ENCODE measurements at places on chromosomes 16 and 17. TPM values are rescaled to one million over a fixed set of nuclear protein-coding genes. Genes with fewer than 3 reads are reported as not detected.

- DNase-seq, result no peak
Observed at GRCh38 chr16:83615141-83615952, 192.4 kb upstream of the HSBP1 start.

DNA sequence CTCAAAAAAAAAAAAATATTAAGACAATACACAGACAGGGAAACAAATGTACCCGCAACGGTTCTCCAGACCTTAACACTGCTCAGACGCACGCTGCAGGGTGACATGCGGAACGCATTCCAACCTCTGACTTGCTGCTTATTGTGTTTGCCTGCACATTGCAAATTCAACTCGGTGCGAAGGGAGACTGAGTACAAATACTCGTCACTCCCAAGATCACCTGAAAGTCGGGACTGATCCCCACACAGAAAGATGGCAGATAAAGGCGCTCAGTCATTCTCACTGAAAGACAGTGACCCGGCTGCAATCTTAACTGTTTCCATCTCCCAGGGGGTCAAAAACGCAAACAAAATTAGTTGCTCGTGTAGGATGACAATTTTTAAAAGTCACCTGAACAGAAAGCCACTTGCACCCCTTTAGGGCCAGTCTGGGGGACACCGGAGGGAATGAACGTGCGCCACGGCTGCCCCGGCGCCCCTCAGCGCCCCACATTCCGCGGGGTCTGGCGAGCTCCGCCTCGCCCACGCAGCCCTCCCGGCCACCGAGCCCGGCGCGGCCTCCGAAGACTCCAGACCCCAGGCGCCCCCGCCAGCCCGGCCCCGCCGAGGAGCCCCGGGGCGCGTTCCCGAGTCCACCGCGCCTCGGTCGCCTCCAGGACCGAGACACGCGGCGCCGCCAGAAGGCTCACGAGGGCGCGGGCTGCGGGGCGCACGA is 589 bp downstream of the CLCN7 start:
- no peak for DNase-seq

The STH gene
- total RNA-seq, result not detected

DNA sequence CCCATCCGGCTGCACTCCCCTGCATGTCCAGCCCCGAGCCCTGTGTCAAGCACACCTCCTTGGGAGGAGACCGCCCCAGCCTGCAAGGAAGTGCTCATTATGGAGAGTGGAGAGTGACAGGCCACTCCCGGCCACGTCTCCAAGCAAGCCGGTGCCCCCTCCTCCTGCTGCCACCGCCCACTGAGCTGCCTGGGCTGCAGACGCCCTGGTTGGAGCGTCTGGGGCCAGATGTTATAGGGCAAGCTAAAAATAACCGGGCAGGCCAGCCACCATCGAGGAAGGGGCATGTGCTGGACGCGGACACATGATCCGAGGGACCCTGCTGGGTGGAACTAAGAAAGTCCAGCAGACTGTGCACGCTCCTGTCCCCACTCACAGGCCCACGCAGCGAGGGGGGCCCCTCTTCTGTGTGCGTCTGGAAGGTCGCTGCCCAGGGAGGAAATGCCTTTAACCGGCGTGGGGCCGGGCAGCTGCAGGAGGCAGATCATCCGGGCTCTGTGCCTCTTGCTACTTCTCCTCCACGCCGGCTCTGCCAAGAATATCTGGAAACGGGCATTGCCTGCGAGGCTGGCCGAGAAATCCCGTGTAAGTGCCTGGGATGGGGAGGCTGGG is at the start of gene WFDC1:
Gene WFDC1 (plus strand): TSS at position 348 of the 612 bp plus-strand sequence. CDS start 94 bp downstream, at position 442.
- DNase-seq, result no peak

DNA sequence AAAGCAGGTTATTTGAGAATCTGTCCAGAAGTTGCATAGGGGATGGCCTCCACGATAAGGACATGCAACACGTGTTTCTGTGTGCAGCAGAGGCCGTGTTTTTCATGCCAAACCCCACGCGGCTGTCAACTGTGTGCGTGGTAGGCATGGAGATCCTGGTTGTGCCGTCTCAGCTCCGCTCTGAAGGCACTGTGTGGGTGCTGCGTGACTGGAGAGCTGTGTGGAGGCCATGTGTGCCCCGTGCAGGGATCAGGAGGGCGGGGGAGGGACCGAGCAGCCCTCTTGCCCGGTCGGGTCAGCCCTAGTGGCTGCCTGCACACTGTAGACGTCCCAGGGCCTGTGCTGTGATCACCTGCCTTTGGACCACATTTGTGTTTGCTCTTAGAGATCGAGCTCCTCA is 74.5 kb downstream of the SEC14L1 start:
- no peak for DNase-seq

DNA sequence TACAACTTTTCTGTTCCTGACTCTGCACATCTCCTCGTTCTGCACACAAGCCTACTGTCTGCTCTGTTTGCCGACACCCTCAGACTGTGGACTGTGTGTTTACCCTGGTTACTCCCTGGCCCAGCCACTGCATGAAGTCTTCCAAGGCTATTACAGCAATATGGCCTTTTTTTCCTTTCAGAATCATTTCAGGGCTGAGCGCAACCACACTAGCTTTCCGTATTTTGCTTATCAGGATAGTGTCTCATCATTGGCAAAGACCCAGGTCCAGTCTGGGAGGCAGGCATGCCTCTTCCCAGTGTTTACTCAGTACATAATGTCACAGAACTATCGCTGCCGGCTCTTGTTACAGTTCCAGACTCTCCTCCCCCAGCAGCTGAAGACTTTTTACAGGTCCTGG is 10.1 kb downstream of the DNAH9 start:
- no peak for DNase-seq

GRCh38 chr16:19001788-19002187 is 18.1 kb downstream of the TMC7 start:
- DNase-seq, result no peak

GRCh38 chr17:42584880-42585279 is 7.4 kb upstream of the PSMC3IP start:
- DNase-seq, result no peak

The C16orf86 gene
- 1.8 TPM for total RNA-seq

DNA sequence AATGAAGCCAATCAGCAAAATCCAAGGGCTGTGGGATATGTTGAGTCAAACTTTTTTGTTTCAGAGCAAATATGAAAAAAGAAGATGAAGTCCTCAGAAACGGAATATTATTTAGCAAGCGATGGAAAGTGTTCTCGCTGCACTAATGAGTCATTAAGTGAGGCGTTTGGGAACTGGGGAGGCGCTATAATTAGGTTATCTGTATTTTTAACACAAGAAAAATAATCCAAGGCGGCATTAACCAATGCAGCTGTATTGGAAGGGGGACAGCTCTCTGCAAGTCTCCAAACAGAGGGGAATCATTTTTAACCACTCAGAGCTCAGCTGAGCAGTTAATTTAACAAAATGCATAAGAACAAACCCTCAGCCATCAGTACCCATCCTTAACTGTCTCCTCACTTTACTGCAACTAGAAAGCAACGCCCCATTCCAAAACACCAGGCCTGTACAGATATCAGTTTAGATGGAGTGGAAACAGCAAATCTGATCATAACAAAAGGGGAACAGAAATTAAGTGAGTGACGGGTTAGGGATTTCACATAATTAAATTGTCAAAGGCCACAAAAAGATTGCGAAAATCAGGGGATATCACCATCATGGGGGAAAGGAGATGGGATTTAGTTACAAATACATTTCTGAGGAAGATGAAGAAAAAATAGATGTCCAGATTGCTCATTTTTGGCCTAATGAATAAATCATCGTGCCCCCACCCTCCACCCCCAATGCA is 211.0 kb upstream of the TOX3 start:
- no peak for DNase-seq

DNA sequence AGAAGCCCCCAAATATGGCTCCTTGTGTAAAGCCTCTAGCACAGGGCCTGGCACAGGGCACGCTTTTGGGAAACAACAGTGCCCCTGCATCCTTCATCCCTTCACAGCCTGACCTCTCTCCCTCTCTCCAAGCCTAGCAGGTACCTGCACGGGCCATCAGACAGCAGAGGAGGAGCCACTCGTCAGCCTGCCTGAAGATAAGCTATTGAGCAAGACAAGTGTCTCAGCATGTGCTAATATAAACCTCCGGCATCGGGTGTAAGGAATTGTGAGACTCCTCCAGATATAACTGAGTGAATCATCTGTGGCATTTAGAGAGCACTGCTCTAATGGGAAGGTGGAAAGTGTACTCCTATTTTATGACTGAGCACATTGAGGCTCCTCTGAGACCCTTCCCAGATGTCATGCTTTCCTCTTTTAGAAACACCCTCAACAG is 38.3 kb downstream of the TBX4 start:
- DNase-seq, result no peak

The AMFR gene
- 90.7 TPM for total RNA-seq

GRCh38 chr17:39462631-39463375 is 1.5 kb downstream of the CDK12 start:
- DNase-seq, result peak; percentile 14

GRCh38 chr17:4744999-4745969 is 5.6 kb upstream of the CXCL16 start:
- DNase-seq, result peak; percentile 37

GRCh38 chr17:80978499-80979497 is 12.8 kb upstream of the CHMP6 start:
- no peak for DNase-seq

DNA sequence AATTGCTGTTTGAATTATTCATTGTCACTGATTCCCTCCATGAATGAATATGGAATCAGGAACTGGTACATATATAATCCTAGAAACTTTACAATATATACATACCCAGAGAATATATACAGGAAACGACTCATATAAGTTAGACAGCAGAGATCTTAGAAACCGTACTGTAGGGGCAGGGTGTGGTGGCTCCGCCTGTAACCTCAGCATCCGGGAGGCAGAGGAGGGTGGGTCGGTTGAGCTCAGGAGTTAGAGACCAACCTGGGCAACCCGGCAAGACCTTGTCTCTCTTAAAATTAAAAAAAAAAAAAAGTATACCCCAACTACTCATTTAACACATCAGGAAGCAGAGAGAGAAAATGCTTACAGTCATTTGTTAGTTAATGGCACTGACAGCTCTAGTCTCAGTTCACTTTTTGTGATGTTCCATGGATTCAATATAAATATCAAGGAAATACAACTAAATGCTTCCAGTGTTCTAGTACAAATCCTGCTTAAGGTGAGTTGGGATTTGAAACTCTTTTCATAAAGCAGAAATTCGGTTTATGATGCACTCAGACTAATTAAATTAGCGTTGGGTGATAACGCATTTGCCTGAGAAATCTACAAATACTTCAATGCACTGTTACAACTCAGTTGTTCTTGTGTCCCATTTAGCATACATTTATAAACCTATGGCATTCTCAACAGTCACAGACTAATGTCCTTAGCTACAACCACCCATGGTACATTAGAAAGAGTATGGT is 5.6 kb downstream of the GLG1 start:
- DNase-seq, result no peak

DNA sequence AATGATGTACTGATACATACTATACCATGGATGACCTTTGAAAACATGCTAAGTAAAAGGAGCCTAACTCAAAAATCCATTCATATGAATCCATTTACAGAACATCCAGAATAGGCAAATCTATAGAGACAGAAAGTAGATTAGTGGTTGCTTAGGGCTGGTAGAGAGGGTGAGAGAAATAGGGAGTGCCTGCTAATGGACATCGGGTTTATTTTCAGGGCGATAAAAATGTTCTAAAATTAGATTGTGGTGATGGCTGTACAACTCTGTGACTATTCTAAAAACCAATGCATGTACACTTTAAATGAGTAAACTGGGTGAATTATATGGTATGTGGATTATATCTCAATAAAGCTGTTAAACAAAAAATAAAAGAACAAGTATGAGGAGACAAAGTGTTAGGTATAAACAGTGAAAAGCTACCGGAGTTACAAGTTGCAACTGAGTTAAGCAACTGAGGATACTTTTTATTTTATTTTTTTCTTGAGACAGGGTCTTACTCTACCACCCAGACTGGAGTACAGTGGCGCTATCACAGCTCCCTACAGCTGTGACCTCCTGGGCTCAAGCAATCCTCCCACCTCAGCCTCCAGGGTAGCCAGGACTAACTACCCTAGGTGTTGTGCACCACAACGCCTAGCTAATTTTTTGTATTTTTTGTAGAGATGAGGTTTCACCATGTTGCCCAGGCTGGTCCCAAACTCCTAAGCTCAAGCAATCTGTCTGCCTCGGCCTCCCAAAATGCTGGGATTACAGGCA is 75.5 kb upstream of the CORO6 start:
- DNase-seq, result no peak

The ULK2 gene
- total RNA-seq, result 15.7 TPM

The RAB11FIP4 gene
- total RNA-seq, result 0.92 TPM

The WSCD1 gene
- 43.9 TPM for total RNA-seq

The NOG gene
- total RNA-seq, result not detected

The TP53TG3 gene
- total RNA-seq, result not detected

The SLC35G6 gene
- total RNA-seq, result not detected

The CHST6 gene
- 5.3 TPM for total RNA-seq

The GNGT2 gene
- 2.1 TPM for total RNA-seq

DNA sequence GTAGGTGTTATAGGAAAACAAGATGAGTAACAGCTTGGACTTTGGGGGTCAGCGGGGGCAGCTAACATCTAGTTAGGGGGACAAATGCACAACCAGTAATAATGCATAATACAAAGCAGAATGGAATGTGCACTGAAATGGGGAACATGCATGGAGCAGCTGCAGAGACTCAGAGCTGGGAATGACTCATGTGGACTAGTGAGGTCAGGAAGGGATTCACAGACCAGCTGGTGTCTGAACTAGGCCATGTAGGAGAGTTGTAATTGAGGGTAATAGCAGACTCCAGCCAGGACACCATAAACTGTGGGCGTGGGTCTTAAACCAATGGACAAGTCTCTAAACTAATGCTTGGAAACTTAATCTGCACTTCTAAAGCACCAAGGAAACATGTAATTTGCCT is 176.8 kb upstream of the ASIC2 start:
- no peak for DNase-seq

- no peak for DNase-seq
Observed at GRCh38 chr16:6880263-6880662, 452.4 kb upstream of the RBFOX1 start.

DNA sequence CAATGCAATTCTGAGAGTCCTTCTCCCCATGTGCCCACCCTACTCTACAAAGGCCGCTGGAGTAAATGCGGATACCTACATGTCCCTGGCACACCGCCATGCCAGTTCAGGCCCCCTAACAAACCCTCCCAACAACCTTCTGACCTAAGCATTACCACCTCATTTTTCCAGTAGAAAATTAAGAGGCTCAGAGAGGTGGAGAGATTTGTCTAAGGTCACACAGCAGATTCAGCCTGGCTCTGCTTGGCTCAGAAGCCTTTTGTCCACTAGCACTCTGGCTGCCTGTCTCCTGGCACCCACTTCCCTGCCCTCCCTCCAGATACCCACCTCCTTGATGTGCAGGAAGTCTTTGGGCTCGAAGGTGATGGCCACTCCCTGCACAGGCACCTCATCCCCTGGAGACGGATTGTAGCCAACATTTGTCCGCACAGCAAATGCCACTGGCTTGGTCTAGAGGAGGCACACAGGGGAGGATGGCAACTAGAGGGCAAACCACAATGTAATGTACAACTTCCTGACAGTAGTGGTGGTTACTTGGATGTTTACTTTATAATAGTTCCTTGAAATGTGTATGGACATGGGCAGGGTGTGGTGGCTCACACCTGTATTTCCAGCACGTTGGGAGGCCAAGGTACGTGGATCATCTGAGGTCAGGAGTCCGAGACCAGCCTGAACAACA is 10.2 kb downstream of the CACNB1 start:
- no peak for DNase-seq

- DNase-seq, result peak; percentile 65
Observed at GRCh38 chr17:38451840-38452529, 23.7 kb downstream of the ARHGAP23 start.

Measured in endothelial cell (in vitro differentiated cells).